Stimulated activated naive CD8-positive, alpha-beta T cell treated with anti-CD3 and anti-CD28 coated beads, Interleukin-15, Interleukin-2, amounts not matched to agents 100 U/mL and 50 U/mL, for 24 hours (primary cell): ENCODE measurements at places on chromosomes 5 and 9.

GRCh38 chr5:142769251-142769792, 855 bp upstream of the ARHGAP26 start:
- no peak for DNase-seq

DNA sequence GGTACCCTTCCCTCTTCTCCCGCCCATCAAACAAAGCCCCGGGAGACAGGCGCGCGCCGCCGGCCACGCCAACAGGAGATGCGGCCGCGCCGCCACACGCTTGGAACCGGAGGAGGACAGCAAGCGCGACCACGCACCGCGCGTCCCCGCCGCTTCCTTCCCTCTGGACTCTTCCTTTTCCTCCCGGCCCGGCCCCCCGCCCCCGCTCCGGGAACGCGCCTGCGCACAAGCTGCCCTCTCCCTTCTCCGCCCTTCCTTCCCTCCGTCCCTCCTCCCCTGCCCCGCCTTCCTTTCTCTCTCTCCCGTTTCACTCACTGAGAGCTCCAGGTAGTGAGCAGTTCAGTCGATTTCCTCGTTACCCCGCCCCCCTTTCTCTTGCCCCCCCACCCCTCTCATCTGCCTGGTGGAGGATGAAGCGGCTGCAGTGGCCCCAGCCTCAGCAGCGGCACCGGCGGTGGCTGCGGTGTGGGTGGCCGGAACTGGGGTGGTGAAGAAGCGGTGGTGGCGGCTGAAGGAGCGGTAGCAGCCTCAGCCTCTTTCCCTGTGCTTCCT, at the start of gene RASA1:
Gene RASA1, plus strand, starts transcription at position 310 of the 552 bp plus-strand sequence. CDS start 569 bp downstream, outside the sequence.
- peak; percentile 95 for DNase-seq

DNA sequence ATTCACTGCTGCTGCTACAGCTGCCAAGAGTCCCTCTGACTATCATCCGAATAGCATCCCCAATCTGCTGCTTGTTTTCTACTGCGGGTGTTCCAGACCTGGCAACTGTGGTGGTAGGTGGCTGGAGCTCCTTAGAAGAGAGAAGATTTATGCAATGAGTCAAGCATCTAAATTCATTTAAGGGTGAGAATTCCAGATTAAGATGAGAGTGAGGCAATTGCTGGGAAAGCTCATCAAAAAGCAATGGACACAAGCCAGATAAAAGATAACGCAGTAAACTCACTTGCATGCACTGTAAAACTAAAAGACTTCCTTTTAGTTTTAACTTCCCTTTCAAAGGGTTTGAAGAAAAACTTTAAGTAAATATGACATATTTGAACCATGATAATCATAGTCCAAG, 3.9 kb downstream of the PLK2 start:
- DNase-seq = no peak

- no peak for DNase-seq
These were observed 23.1 kb downstream of the SLC25A25 start for GRCh38 chr9:128091144-128091543.

DNA sequence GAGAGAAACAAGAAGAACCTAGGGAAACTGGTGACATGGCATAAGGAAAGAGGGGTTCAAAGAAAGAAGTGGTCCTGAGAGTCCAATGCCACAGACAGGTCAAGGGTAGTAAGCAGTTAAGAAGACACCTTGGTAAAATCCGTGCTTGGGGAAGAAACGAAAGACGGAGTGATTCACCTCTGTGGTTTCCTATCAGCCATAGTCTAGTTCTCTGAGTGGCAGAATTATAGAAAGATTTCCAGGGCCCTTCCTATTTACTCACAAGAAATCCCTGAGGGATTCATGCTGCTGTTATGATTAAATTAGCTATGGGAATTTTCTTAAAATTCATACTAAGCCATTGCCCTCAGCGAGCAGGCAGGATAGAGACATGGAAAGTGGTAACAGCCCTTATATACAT, 31.7 kb downstream of the IL33 start:
- no peak for DNase-seq

GRCh38 chr5:171986772-171987171, 19.7 kb downstream of the FBXW11 start:
- no peak for DNase-seq

DNA sequence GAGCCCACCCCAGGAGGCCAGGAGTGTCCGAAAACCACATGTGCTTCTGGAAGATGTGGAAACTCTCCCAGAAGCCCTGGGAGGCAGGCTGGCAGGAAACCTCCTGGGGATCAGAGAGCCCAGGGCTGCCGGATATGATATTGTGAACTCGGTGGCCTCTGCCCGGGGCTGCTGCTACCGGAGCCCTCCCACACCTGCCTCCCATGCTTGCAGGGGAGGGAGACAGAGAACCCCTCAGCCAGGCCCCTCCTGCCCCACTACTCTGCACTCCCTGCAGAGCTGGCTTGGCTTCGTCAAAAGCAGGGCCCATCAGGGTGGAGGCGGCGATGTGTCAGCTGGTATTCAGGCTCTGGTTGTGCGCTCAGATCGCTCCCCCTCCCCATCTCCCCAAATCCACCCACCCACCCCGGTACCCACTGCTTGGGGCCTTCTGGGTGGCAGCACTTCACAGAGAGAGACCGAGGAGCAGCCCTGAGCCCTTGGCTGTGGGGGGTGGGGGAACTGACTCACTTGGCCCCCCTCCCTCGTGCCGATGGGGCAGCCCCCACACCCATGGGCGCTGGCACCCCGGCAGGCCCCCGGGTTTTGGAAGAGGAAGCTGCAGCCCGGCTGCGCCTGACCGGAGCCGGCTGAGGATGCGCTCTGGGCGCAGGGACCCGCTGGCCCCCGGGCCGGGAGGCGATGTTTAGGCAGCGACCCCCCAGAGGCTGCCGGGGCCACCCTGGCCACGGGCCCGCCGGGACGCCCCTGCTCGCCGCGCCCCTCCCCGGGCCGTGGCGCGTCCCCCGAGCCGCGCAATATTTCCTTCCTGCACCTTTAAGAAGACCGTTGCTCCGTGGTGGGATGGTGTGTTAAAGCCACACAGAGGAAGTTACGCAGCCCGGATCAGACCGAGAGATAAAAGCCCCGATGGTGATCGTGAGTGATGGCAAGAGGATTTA, 786 bp upstream of the NTNG2 start:
- peak; percentile 64 for DNase-seq

DNA sequence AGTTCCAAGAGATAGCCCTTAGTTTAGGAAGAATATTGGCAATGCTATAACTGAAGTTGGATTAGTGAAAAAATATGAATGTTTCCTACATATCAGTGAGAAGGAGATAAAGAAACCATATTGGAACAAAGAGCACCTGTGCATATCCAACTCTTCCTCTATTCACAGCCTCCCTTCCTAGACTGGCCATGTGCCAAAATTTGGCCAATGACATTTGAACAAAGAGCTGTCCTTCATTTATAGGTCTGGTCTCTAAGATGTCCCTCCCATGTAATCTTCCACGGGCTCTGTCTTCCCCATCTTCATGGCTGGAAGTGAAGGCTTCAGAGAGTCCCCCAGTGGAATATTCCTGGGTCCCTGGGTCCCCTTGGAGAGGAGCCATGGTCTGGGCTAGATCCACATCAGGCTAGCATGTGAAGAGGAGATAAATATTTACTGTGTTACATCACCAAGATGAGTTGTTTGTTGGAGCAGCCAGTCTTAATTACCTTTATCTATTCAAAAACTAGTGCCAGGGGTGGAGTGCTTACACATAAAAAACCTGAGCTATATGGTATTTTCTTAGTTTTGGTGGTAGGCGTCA, 190.0 kb upstream of the S1PR3 start:
- DNase-seq = no peak

- DNase-seq = no peak
These were observed 37.9 kb downstream of the LHFPL2 start for GRCh38 chr5:78610636-78611035.

DNA sequence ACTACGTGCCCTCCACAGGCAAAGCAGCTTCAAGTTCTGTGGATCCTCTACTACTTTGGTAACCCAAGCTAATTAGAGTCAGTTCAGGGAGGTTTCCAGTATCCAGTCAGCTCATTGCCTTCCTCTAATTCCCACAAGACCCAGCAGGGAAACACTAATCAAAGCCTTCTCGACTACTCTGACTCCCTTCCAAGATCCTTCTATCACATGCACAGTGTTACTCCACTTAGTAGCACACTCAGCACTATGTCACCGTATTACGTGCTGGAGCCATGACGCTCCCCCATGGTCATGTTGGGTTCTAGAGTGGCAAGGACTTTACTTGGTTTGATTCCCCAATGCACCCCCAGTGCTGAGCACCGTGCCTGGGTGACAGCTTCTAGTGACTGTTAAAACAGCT, 53.0 kb downstream of the DCP2 start:
- DNase-seq = no peak

DNA sequence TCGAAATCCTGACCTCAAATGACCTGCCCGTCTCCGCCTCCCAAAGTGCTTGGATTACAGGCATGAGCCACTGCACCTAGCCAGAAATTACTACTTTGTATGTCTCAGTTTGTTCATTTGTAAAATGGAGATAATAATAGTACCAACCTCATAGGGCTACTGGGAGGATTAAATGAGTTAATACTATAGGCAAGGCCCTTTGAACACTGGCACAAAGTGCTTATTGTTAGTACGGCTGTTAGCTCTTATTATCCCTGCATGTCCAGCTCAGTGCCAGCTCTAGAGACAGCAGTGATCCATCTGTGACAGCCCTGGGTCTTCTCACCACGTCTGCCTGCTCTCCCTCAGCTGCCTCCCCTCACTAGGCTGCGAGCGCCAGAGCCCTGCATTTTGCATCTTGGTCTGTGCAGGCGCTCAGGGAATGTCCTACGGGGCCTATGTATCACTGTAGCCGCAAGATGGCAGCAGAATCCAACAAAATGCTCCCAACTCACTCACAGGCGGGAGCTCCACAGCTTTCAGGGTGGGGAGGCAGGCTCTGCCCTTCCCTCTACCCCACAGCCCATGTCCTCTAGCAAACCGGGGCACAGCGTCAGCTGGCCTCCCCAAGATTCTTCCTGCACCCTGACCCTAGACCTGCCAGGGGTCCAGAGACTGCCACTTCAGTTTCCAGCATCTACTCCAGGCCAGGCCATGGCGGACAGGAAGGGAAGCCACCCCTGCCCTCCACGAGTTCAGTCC, 17.7 kb upstream of the AKNA start:
- peak; percentile 77 for DNase-seq

- DNase-seq = no peak
These were observed 1652.4 kb upstream of the ACO1 start for GRCh38 chr9:30732060-30732459.

- DNase-seq = no peak
These were observed 281.0 kb upstream of the TNC start for GRCh38 chr9:115398996-115399395.

DNA sequence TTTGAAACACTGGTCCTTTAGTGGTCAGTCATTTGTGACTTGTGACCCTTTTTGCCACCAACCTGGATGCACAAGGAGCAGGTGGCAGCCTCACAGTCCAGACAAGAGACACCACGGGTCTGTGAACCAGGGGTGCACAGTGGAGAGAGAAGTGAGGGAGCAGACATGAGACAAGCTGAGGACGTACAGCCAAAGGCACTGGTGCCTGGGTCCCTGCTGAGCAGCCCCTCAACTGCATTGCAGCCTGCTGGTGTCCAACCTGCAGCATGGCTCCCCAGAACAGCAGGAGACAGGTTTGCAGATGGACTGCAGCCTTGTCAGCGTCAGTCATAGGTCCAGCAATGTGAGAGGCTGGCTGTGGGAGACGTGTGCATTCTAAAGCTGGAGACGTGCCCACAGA, 124.2 kb upstream of the FSTL4 start:
- no peak for DNase-seq
